ENCODE measurements at places on chromosomes 13 and 19.

- DNase-seq, result no peak
Observed at GRCh38 chr13:50226515-50227155, 211.4 kb downstream of the KCNRG start.

DNA sequence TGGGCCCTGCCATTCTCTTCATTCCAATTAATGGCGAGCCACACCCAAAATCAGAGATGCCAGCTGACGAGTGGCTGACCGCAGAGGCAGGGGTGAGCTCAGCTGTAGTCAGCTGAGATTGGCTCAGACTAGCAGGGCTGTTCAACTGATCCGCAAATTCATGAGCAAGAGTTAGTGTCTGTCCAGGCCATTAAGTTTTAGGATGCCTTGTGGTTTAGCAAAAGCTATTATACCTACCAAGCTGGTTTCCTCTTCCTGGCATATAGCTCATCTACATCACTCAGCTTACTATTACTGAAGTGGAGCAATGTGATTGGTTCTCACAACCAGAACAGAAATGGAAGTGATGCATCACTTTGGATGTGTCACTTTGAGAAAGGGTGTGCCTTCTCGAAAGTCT, 148.7 kb downstream of the NALCN start:
- peak; percentile 79 for DNase-seq

DNA sequence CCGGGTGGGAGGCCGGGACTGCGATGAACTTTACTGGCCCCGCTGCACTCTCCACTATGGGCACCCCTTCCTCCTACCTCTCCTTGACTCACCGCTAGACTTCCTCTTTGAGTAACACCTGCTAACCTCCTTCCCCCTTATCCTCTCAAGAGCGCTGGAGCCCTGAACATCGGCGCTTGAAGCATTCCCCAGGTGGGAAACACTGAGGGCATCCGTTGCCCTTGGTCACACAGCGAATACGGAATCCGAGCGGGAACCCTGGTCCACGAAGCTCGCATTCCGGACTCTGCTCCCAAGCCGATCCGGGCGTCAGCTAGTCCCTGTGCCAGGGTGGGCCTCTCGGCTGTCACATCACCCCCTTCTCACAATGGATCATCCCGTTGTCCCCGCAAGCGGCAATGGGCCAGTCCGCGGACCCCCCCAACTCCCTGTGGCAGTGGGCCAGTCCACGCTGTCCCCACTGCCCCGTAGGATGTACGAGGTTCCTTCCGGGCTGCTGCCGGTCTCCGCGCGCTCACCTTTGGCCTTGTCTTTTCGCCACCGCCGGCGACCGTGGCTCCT, 4.2 kb downstream of the LIPE start:
- DNase-seq, result no peak

DNA sequence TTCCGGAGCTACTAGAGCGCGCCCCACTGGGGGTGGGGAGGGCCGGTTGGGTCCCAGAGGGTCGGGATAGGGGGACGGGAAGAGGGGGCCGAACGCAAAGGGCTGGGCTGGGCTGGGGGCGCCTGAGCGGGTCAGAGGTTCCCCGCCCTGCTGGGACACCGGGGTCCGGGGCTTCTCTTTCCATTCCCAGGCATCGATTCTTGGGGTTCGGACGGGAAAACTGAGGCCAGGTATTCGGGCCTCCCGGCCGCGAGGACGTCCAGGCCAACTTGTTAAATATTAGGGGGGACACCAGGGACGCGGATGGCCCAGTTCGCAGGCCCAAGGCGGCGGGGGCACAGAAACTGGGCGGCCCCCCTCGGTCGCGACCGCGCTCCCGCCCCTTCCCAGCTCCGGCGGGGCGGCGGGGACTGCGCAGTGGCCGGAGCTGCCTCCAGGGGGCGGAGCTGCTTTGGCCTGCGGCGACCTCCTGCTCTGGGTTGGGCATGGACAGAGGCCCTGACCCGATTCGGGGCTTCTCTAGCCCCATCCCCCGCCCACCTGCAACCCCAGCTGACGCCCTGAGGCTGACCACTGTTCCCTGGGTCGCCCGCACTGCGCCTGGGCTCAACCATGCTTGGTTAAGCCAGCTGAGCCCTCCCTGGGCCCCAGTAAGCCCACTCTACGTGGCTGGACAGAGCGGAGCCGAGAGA, 1.2 kb upstream of the KLF16 start:
- peak; percentile 88 for DNase-seq

DNA sequence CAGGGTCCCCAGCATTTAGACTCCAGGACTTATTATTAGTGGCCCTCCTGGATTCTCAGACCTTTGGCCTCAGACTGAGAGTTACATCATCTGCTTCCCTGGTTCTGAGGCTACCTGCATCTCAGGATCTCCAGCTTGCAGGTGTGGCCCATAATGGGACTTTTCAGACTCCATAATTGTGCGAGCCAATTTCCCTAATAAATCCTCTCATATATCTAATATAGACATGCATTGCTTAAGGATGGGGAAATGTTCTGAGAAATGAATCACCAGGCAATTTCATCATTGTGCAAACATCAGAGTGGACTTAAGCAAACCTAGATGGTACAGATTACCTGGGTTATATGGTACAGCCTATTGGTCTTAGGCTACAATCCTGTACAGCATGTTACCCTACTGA, 116.5 kb upstream of the FBXL3 start:
- no peak for DNase-seq

Data from H54 (cell line).